Inflammatory macrophage (primary cell): ENCODE measurements at places on chromosomes 1 and 21.

GRCh38 chr1:198747127-198747526 lies 108.3 kb downstream of the PTPRC start:
- no peak for DNase-seq

GRCh38 chr21:33033961-33034413 lies 8.3 kb downstream of the OLIG2 start:
- no peak for DNase-seq

- no peak for DNase-seq
Observed at GRCh38 chr1:51058858-51059257, 43.2 kb upstream of the C1orf185 start.

- no peak for DNase-seq
Observed at GRCh38 chr21:27024301-27024700, 57.4 kb upstream of the ADAMTS5 start.

- DNase-seq, result no peak
Observed at GRCh38 chr1:107536266-107536665, 395.4 kb downstream of the NTNG1 start.

GRCh38 chr1:182173808-182174512 lies 112.4 kb upstream of the ZNF648 start:
- DNase-seq, result no peak
